Glomerular endothelial cell (primary cell): ENCODE measurements at places on chromosomes 3 and 15.
A peak's percentile ranks its signal among the peaks of the same experiment; 100 is the strongest.

DNA sequence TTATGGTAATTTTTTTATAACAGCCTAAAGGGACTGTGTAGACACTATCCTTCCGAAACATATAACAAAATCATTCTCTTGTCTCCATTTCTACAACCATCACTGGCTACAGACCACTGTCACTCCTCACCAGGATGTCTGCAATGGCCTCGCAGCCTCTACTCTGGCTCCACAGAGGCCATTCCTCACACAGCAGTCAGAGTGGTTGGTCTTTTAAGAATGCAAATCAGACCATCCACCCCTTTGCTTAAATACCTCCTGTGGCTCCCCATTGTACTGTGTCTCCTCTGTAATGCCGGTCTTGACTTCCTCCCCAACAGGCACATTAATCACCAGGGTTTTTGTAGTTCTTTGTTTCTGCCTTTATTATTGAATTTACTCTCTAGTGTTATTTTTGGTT lies 344.8 kb downstream of the ERC2 start:
- no peak for DNase-seq

DNA sequence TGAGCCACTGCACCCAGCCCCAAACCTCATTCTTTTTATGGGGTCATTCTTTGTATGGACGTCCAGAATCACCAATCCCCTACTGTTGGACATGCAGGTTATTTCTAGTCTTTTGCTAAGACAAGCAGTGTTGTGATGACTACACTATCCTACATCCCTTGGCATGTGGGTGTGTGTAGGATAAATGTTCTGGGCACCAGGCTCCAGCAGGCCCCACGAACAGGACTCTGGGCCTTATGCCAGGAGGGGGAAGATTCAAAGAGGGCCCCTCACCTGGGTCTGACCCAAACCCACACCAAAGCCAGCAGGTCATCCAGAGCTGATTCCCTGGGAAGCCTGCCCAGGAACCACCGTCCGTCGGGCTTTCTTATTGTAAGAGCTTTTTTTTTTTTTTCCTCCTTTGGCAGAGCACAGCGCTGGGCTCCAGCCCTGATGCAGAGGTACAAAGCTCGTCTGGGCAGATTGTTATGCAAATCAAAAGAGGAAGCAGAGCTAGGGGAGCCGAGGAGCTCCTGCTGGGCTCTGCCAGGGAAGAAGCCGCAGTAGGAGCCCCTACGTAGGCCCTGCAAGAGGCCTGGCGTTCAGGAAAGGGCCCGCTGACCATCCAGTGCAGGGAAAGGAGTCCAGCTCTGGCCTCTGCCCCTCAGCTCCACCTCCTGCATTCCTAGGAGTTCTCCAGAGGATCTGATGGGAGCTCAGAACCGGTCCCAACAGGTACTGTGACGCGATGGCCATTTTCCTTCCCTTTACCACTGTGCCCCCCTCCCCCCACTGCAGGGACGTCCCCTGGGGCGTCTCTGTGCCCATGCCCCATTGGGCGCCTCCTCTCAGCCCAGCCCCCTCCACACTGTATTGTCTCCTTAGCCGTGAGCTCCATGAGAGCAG lies 29.0 kb upstream of the FURIN start:
- no peak for DNase-seq

DNA sequence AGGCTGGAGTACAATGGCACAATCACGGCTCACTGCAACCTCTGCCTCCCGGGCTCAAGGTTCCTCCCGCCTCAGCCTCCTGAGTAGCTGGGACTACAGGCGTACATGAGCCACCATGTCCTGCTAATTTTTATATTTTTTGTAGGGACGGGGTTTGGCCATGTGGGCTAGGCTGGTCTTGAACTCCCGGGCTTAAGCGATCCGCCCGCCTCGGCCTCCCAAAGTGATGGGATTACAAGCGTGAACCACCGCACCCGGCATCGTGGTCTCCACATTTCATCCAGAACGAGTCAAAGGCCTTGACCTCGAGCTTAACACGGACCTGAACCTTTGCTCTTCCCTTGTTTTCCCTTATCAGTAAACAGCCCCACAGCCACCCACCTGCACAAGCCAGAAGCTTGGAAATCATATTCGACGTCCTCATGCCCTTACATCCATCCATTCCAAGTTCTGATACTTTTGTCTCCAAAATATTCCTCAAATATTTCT lies 1.4 kb upstream of the PTPN23 start:
- no peak for DNase-seq

- no peak for DNase-seq
Observed at GRCh38 chr3:172370419-172370818, 77.8 kb downstream of the GHSR start.

GRCh38 chr15:82304778-82305090 lies 42.1 kb downstream of the SAXO2 start:
- no peak for DNase-seq

DNA sequence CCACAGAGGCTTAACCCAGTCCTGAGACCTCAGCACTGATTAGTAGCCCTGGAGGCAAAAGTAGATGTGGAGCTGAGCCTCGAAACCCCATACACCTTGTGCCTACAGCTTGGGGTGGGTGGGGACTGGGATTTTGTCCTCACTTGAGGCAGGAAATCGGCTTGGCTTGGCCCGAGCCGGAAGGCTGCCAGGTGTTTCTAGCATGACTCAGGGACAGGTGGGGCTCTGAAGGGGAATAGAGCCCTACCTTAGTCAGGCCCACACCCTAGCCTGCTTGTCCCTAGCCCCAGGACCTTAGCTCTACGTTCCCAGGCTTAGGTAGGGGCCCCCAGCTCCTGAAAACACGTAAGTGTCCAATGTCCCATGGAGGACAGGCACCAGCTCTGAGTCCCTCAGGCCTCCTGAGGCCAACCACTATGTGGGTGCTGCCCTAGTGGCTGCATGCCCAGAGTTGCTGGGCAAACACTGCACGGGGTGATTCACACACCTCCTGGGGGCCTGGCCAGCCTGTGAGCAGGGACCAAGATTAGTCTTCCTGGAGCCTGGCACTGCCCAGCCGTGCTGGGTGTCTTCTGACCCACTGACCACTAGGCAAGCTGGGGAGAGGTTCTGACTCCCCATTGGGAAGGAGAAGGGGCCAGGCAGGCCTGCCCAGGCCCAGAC lies 3.1 kb downstream of the MST1R start:
- no peak for DNase-seq

GRCh38 chr3:33918126-33918756 lies 119.8 kb downstream of the PDCD6IP start:
- DNase-seq = no peak

- DNase-seq = no peak
Observed at GRCh38 chr15:89898614-89899294, 5.0 kb upstream of the AP3S2 start.

- peak; percentile 39 for DNase-seq
Observed at GRCh38 chr3:170614214-170614966, 28.5 kb upstream of the SLC7A14 start.

GRCh38 chr3:117144853-117145252 lies 435.3 kb downstream of the TUSC7 start:
- no peak for DNase-seq

DNA sequence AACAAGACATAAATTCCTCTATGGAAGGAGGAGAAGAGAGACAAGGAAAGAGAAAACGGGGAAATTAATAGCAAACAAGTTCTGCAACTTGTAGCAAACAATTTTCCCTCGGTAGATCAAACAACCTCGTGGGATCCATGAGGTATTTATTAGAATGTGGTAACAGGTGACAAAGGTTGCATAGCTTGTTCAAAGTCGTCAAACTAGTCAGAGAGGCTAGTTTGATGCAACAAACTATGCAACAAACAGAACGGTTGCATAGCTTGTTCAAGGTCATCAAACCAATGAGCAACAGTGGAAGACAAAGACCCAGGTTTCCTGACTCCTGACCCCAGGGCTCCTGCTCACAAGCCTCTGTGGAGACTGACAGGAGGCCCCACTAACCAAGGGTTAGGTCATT lies 20.7 kb downstream of the MB21D2 start:
- DNase-seq = no peak

DNA sequence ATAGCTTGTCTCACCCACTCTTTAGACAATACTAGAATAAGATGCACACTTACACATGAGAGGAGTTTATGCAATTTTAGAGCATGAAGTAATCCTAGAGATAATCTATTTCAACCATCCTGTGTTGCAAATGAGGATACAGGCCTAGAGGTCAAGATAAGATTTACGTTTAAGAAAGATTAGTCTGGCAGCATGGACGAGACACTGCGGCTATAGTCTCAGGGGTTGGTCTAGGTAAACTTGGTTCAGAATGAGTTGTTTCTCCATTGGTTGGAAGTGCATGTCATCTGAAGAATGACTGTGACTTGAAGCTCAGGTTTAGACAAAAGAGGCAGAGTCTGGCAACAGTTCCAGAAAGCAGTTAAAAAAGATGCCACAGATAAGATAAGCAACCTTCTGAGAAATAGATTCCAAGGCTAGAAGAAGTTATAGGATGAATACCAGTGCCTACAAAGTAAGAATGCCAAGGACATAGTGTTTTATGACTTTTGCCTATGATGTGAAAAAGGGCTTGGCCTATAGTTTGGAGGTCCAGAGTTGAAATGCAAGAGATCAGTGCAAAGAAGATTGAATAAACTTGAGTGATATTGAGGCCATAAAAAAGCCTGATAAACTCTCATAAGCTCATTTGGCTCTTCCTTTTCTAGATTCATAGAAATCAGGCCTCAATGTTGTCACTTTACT lies 631.0 kb downstream of the SQOR start:
- no peak for DNase-seq

DNA sequence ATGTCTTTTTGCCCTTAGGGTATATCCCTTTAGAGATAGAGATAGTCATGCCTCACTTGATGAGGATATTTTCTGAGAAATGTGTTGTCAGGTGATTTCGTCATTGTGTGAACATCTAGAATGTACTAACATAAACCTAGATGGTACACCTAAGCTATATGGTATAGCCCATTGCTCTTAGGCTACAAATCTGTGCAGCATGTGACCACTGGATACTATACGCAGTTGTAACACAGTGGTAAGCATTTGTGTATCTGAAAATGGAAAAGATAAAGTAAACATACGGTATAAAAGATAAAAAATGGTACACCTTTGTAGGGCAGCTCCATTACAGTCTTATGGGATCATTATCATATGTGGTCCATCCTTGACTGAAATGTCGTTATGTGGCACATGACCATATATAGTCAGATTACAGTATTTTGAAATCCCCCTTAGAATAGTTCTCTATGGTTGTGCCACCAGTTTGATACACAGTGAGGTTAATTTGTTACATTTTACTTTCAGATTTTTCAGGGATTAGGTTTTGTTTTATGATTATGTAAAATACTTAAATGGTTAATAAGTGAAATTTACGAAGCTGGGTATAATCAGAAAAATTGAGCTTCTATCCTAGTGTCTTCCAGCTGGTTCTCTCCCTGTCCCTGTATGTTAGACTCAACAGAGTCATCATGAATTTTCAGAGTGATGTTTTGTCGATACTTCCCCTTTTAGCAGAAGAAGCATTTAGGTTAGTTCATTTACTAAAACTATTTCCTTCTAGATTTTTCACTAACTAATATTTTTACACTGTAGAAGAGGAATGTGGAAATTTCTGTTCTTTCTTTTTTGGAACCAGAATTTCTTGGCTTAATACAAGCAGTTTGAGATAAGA lies 12.8 kb downstream of the SETD5 start:
- DNase-seq = no peak

- DNase-seq = no peak
Observed at GRCh38 chr15:51576911-51577500, 45.6 kb downstream of the DMXL2 start.

- no peak for DNase-seq
Observed at GRCh38 chr3:130424837-130425236, 79.4 kb downstream of the COL6A5 start.

GRCh38 chr15:74961616-74962015 lies 5.0 kb upstream of the RPP25 start:
- DNase-seq = no peak

DNA sequence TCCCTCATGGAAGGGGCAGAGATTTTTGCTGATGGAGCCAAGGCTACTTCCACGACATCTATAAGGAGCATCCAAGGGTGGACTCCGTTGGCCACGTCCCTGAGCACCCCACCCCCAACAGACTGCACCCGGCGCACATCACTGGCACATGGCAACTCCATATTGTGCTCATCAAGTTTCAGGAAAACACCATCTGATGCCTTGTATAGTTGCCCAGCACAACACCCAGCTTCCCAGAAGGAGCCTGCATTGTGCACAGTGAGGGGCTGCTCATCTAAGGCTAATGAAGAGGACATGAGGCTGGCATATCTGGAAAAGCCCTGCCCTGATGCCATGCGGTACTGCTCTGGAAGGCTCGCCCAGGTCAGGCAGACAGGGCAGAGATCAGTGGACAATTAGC lies 15.0 kb upstream of the CACNA2D2 start:
- no peak for DNase-seq

- no peak for DNase-seq
Observed at GRCh38 chr15:81813215-81813614, 232.6 kb downstream of the MEX3B start.

GRCh38 chr3:182364723-182365650 lies 428.3 kb upstream of the ATP11B start:
- DNase-seq = no peak
